ENCODE measurements at places on chromosomes 16 and 17.

GRCh38 chr17:81309140-81309858 is 14.2 kb upstream of the SLC38A10 start:
- no peak for DNase-seq

- DNase-seq: no peak
Measured at GRCh38 chr16:30064729-30065101, 845 bp upstream of the ALDOA start.

DNA sequence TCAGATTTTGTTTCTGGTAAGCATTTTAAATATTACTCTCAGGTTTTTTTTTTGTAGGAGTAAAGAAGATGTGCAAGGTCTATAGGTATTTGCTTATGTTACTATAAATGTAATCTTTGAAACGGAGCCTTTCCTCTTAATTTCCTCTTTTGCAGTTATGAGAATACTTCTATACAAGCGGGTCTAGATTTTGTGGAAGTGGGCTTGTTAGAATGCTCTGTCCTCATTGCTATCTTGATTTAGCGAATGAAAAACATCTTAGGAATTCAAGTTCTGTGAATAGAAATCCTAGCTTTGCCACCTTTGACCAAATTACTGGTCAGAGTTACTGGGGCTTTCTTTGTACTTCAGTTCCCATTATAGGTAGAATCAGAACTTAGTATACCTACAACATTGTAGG is 80.3 kb downstream of the EFCAB13 start:
- no peak for DNase-seq

DNA sequence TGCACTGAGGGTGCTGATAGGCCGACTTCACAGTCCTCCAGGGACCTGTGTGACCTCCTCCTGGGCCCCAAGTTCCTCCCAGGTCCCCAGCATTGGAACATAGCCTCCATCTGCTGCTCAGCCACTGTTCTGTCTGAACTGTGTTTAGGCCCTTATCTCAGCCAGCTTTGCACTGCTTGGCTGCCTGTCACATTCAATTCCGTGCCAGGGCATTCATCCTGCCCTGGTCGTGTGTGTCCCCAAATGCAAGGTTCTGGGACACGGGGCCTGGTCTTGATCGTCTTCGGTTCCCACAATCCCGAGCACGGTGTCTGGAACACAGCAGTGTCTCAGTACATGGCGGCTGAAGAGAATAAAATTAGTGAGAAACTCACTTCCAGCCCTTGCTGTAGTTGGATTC is 69.9 kb upstream of the NFAT5 start:
- no peak for DNase-seq

DNA sequence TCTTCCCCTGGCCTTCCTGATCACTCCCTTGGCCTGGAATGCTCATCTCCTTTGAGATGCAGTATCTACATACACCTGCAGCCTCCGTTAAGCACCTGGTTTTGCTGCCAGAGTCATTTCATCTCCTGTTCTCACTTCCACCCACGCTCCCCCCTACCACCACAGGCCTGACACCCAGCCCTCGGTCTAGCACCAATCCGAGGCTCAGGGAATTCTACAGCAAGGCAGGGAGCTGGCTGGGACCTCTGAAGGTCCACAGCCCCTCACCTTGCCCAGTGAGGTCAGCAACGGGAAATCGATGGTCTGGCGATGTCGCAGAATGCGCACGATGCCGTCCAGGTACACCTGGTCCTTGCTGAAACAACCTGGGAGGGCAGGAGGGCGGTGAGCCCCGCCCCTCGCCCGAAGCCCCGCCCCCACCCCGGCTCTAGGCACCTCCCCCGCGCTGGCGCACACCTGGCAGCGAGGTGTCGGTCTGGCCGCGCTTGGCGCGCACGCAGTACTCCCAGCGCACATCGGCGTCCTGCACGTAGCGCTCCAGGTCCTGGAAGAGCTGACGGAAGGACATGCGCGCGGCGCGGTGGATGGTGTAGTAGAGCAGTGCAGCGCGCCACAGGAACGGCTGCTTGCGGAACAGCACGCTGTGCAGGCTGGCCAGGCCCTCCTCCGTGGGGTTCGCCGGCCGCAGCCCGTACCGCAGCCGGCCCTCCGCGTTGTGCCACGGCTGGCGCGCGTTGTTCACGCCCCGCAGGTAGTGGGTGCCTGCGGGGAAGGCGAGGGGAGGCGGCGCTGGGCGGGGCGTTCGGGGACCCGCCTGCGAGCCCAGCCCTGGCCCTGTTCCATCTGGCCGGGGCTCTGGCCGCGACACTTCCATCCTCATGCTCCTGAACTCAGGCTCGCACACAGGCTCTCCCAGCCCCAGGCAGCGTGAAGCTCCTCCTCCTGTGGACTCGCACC is 5.7 kb downstream of the MATCAP1 start:
- peak; percentile 84 for DNase-seq

Data from NCI-H2081 (cell line).